Testis (tissue), 5 donors: ENCODE measurements at places on chromosomes 7 and 10. TPM values are rescaled to one million over a fixed set of nuclear protein-coding genes. Genes with fewer than 3 reads are reported as not detected.

Gene NFE2L3
- polyA plus RNA-seq: 4.2 TPM

Gene ADCY1
- polyA plus RNA-seq: 6.6 TPM

Gene CDC14C
- 14.2 TPM for polyA plus RNA-seq

Gene ADIRF
- 85.6 TPM for polyA plus RNA-seq

Gene TRPV6
- 2.6 TPM for polyA plus RNA-seq

Gene ZNF775
- 5.2 TPM for polyA plus RNA-seq

Gene SPDYE5
- polyA plus RNA-seq: 4.8 TPM

Gene TMEM236
- polyA plus RNA-seq: 0.49 TPM

Gene CNNM1
- 29.0 TPM for polyA plus RNA-seq

Gene ASB10
- polyA plus RNA-seq: 0.18 TPM

Gene TIMM23
- polyA plus RNA-seq: 214 TPM

Gene GIMAP1
- polyA plus RNA-seq: 2.8 TPM

Gene TUBAL3
- 5.3 TPM for polyA plus RNA-seq

Gene OR2A1
- polyA plus RNA-seq: 0.20 TPM

Gene FHIP2A
- 44.8 TPM for polyA plus RNA-seq

DNA sequence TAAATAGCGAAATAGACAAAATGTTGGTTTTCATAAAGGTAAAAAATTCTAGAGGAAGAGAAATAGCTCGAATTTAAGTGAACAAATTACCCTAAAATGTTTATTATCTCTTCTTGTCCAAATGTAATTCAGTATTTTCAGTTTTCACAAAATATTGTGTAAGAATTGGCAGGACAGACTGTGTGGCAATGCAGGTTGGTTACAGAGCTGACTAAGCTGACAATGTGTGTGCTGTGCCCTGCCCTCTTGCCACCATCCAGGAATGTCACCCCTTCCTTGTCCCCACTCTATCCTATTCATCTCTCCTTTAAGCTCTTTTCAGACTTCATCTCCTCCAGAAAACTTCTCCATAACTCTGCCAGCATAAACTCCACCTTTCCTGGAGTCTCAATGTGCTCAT is 46.1 kb downstream of the COL28A1 start:
- DNase-seq: no peak

GRCh38 chr7:151244196-151244840 is 4.2 kb downstream of the SMARCD3 start:
- DNase-seq: peak; percentile 68

- DNase-seq: no peak
Measured at GRCh38 chr7:34530259-34530658, 127.8 kb upstream of the NPSR1 start.

DNA sequence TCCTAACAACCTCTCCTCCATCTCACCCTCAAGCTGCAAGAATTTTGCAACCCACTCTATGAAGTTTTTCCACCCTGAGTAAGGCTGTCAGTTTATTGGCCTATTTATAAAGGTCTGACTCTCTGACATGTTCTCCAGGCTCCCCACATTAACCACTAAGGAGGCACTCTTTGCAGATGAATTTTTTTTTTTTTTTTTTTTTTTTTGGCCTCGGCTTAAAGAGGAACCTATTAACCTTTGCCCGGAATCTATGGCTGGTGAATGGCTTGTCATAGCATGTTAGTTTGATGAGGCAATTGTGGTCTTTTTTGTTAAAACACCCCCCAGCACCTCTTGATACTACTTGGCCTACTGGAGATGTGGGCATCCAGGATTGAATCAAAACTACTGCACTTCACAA is 57.1 kb downstream of the TBXAS1 start:
- no peak for DNase-seq

GRCh38 chr10:97028126-97028831 is 157.5 kb downstream of the SLIT1 start:
- DNase-seq: no peak

- DNase-seq: no peak
Measured at GRCh38 chr7:133562621-133563020, 309.7 kb downstream of the EXOC4 start.

DNA sequence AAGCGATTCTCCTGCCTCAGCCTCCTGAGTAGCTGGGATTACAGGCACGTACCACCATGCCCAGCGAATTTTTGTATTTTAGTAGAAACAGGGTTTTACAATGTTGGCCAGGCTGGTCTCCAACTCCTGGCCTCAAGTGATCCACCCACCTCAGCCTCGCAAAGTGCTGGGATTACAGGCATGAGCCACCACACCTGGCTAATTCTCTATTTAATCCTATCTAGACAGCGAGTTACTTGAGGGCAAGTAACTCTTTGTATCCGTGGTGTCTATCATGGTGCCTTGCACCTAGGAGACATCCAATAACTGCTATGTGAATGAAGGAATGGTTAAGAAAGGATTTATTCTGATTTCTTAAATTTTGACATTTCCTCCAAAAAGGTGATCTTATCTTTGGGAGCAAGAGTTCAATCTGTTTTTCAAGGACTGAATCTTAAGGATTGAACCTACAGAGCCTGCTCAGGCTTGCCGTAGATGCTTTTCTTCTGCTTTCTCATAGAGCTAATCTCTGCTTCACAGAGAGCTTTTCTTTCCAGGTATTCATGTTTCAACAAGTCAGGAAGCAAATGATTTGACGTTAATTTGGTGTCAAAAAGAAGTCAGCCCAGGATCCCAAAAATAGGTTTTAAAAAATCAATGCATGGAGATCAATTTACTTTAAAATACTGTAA is 101.6 kb downstream of the CUL2 start:
- no peak for DNase-seq

GRCh38 chr10:14975672-14976273 is 16.6 kb downstream of the MEIG1 start:
- no peak for DNase-seq

- DNase-seq: peak; percentile 71
Measured at GRCh38 chr10:101066146-101066895, 4.5 kb downstream of the KAZALD1 start.

DNA sequence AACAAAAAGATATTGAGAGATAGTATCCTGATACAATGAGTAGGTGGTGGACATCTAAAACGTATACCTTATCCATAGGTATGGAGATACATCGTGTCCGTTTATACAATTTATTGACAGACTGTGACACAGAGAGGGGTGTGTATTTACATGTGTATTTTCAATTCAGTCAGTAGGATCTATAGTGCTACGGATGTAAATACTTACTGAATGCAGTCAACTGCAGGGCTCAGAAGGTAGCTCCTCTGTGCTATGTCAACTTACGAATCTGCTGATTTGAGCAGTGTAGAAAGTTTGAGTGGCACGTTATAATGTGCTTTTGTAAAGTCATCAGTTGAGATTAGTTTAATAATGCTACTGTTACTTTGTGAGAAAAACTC is 626 bp downstream of the ZNF804B start:
- DNase-seq: no peak

GRCh38 chr7:74708569-74709275 is 51.2 kb downstream of the GTF2I start:
- DNase-seq: no peak

DNA sequence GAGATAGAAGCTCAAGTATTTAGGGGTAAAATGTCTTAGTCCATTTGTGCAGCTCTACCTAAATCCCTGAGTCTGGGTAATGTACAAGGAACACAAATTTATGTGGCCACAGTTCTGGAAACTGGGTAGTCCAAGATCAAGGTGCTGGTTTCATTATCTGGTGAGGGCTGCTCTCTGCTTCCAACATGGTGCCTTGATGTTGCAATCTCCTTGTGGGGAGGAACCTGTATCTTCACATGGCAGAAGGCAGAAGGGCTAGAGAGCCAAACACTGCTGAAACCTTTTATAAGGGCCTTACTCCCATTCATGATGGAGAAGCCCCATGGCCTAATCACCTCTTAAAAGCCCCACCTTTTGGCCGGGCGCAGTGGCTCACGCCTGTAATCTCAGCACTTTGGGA is 8.7 kb upstream of the BAZ1B start:
- DNase-seq: no peak

DNA sequence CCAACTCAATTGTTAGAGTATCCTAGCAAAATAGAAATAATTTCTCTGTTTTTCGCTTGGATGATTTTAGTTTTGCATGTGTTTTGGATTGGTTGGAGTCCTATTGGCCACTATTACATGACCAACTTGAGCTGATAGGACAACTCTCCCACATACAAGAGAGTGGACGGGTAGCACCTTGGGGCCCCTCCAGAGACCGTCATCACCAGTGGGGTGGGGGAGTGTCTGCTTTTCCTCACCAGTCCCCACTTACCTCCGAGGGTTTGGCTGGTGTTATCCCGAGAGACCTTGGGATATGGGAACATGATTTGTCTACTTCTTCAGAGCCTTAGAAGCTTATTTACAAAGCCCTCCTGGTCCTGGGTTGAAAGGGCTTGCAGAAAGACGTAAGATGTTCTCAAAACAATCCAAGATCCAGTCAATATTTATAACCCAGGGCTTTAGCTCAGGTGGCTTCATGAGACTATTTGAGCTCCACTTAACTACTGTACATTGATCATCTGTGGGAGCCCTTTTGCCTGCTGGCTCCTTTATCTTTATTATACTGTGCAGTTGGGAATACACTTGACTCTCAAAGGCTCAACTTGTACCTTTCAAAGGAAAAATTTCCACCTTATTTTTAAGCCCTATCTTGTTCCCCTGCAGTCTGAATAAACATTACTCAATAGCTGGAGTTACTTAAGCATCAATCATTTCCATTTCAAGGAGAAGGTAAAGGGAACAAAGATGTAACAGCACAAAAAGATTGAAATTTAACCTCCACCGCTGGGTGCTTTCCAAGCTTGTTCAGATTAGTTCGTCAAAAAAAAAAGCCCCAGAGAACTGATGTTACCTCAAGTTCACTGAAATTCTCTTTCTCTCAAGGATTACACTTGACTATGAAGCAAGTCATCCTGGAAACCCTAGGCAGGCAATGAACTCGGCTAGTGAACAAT is 119.7 kb downstream of the WDR11 start:
- DNase-seq: no peak

- no peak for DNase-seq
Measured at GRCh38 chr7:128399991-128400390, 9.8 kb downstream of the IMPDH1 start.

DNA sequence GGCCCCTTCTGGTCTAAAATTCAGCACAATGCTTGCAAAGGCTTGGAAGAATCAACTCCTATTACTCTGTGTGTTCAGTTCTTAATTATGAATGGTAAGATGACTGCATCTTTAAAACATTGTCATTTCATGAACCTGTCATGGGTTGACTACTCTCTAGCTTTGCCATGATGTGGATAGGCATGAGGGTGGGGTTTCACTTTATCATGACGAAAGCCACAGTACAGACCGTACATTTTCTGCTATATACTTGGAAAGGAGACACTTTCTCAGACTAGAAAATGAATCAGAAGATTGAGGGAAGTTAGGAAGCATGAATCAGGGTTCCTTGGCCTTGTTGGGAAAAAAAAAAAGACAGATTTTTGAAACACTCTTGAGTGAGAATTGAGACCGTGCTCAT is 19.7 kb upstream of the MSRB2 start:
- DNase-seq: no peak

DNA sequence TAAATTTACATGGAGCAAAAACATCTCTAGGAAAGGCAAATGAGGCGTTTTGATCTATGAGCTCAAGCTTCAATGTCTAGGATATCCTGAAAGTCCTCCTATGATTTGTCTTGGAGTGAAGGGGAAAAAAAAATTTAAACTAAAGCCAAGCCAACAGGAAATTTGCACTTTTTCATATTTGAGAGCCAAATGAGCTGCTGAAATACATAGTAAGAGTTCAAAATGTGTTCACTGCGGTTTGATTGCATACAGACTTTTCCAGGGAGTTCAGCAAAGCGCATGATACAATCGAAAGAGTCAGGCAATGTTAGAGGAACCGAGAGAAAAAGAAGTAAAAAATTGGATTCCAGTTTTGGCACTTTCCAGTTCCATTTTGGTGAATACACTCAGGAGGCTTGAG is 633.4 kb upstream of the MGMT start:
- no peak for DNase-seq

DNA sequence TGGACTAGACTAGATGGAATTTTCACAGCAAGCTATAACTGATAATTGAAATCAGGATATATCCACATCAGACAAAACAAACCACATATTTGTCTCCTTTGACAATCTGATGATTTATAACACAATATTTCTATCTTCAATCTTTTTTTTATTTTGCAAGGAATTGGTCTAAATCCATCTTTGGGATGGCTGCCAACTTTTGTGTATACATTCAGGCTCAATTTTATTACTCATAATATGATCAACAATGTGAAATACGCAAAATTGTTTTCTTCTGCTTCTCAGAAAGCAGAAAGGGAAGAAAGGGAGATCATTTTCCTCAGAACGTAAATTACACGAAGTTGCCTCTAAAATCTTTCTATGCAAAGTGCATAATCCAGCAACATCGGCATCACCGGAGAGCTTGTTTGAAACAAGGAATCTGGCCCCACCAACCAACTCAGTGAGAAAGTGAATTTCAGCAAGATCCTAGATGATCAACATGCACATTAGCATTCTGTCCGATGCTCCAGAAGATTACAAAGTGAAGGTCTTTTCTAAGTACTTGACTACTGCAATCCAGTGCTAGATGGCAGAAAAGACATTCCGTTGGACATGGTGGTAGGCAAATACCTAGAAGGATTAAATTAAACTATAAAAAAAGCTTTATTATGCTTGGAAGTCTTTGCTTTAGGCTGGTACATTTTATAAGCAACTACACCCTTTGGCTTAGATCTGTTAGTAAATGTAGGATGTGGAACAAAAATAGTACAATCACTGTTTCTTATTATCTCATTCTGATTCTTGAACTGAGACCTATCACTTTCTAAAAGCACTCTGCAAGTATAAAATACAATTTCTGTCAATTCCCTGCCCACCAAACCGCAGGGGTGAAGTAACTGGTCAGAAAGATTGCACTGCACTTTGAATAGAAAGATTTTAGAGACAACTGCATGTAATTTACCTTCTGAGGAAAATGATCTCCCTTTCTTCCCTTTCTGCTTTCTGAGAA is 126.4 kb upstream of the RSU1 start:
- DNase-seq: no peak
